DMS79 (cell line): ENCODE measurements at places on chromosomes 16 and 17.

DNA sequence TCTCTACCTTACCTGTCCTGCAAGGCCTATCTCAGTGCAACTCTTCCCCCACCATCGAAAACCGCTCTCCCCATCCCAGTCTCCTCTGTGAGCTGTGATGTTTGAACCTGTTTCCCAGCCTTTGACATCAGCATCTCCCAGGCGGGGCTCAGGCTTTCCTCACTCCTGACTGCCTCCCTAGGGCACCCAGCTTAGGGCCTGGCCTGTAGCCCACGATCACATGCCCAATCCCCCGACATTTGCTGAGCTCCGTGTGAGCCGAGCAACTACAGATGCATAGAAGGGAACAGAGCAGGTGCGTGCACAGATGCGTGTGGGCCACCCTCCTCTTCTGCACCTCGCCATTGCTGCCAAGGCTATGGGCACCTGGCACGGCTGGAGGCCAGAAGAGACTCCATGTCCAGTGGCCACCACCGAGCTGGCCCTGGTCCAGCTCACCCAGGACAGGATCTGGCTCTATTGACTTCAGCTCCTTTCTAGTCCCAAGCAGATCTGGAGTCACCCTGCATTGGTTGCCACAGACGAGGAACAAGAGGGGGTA is 35.5 kb upstream of the CMIP start:
- DNase-seq: no peak

GRCh38 chr16:1700246-1700645 is 5.7 kb upstream of the MAPK8IP3 start:
- no peak for DNase-seq

DNA sequence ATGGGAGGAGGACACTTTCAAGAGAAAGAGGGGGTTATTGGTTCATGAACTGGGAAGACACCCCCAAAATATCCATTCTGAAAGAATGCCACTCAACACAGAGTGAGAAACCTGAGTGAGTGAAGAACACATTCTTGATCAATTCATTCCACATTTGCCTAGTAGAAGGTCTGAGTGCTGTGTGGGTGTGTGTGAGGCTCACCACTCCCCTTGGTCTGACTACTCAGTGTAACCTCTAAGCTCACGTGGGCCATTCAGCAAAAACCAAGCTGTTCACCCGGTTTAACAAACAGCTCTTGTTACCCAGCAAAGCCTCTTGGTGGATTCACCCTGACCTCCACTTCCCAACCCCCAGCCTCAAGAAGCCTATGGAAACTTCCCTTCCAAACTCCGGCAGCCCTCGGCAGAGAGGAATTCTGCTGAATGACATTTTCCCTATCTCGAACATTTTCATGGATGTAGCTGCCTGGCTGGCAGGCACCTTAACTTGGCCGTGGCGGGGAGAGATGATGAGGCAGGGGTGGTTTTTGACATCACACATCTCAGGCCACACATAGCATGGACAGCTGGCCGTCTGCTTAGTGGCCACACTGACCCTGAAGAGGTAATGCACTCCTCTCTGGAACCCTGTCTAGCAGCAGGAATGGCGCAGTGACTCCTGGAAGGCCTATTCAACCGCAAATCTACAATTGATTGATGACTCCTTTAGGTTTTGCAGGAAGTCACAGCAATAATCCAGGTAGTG is 11.6 kb downstream of the ST6GALNAC1 start:
- no peak for DNase-seq

DNA sequence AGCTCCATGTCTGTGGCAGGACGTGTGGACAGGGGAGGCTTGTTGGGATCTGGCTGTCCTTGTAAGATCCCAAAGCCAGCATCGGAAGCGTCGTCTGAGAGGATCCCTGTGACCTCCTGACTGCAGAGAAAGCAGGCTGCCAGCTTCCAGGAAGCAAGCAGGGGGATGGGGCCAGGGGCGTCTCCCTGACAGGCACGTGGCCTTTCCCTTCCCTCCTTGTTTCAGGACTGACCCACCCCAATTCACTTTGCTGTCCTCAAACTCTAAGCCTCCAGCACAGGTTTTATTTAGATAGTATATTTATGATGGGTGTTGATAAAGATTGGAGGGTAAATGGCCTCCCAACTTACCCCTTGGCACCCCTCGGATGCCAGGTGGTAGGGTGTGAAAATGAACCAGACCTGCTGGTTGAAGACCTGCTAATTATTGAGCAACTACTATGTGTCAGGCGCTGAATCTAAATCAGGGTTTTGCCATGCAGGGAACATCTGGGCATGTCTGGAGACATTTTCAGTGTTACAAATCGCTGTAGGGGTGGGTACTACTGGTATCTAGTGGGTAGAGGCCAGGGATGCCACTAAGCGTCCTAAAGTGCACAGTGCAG is 24.5 kb downstream of the SOCS1 start:
- DNase-seq: no peak

GRCh38 chr17:49575679-49576087 is at the start of gene NXPH3:
Gene NXPH3, plus strand, starts transcription at chr17:49575871. Its CDS starts 349 bp downstream, at chr17:49576220.
- DNase-seq: peak; percentile 31
